ENCODE measurements at places on chromosomes 3 and 15.

GRCh38 chr3:64494526-64494925, 193.3 kb downstream of the ADAMTS9 start:
- no peak for DNase-seq

DNA sequence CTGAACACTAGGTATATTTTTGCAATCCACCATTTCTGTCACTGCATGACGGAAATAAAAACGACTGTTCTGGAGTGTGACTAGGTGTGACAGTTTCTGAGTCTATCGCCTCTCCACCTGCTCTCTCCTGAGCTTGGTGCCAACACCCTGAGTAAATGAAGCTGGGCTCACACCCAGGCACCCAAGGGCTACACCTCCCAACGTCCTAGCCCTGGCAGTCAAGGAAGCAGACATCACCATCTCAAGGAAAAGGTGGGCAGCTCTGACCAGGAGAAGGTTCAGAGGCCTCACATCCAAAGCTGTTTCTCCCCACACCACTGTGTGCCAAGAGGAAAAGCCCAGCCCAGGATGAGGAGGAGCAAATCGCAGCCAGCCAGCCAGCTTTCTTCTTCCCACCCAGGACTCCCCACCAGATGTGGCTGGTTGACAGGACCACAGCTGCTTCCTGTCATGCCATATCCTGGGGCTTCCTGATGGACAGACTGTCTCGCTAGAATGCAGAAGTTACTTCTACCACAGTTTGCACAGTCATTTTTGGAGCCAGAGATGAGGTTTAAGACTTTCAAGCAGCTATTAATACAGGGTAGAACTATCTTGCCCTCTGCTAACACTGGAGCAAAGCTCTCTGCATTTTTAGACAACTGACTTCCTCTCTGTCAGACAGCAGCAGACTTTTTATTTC, 3.3 kb downstream of the SCAMP2 start:
- peak; percentile 41 for DNase-seq

DNA sequence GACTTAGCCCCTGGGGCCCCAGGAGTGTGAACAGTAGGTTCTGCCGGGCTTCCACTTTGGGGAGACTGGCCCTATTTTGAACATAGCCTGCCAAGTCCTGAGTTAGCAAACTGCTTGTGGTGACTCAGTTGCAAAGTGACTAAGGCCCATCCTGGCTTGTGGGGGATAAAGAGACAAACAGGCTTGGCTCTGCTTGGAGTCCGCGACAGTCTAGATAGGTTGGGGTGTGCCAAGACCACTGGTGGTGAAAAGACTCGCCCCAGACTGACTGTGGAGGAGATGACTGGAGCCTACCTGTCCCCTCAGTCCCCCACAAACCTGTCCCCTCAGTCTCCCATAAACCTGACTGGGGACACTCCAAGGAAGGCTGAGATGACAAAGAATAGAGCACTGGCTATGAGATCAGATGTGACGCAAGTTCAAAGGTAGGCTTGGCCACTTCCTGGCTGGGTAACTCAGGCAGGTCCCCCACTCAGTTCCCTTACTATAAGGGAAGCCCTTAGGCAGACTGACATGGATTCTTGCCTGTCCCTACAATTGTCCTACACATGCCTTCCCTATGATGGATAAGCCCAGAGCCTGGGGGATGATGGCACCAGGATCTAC, 4.3 kb downstream of the DNASE1L3 start:
- DNase-seq = peak; percentile 37

- no peak for DNase-seq
Measured at GRCh38 chr15:68460166-68460565, 28.2 kb upstream of the ITGA11 start.

DNA sequence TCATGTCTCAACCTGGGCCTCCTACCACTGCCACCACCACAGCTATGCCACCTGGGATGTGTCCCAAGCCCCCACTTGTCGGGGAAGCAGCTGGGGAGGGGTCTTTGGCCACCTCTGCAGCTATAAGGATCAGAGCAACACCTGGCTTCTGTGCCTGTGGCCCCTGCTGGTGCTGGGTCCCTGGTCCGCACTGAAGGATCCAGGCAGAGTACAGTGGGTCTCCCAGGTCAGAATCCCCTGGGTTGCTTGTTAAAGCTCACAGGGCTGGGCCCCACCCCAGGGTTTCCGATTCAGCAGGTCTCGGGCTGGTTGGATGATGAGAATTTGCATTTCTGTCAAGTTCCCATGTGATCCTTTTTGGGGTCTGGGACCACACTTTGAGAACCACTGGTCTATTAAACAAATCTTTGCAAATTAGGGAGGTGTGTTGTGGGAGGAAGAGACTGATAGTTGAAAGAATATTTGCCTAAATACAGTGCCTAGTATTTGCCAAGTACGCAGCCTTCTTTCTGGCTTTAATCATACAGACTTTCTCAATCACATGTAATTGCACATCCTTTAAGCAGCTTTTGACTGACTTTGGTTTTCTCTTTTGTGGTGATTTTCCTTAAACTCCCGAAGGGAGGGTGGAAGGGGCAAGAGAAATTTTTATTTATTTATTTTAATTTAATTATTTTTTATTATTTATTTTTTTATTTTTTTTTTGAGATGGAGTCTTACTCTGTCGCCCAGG, 127.3 kb downstream of the IGF1R start:
- no peak for DNase-seq

DNA sequence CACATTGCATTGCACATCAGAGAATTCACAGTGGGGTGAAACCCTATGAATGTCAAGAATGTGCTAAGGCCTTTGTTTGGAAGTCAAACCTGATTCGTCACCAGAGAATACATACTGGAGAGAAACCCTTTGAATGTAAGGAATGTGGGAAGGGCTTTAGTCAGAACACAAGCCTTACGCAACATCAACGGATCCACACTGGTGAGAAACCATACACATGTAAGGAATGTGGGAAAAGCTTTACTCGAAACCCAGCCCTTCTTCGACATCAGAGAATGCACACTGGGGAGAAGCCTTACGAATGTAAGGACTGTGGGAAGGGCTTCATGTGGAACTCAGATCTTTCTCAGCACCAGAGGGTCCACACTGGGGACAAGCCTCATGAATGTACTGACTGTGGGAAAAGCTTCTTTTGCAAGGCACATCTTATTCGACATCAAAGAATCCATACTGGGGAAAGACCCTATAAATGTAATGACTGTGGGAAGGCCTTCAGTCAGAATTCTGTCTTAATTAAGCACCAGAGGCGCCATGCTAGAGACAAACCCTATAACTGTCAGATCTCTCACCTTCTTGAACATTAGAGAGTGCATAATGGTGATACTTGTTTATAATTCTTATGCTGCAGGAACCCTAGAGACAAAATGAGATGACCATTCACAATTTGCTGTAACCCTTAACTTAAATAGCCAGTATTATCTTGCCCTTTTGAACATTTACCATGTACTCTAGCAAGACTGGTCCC, 9.0 kb downstream of the ZNF662 start:
- DNase-seq = no peak

DNA sequence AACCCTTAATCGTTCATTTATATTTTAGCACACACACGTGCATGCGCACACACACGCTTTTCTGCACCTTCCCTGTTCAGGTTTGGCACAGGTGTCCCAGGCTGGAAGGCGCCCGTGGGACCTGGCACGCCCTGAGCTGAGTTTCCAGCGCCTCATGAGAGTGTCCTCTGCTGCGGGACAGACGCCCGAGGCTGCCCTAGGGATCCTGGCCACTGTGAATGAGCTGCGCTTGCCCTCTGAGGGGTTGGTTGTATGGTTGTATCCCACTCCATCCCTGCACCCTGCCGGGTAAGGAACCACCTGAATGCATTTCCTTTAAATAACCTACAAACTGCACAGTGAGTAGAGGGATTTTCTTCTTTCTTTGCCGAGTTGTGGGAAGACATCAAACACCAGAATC, 12.2 kb upstream of the MEX3B start:
- no peak for DNase-seq

- DNase-seq = no peak
Measured at GRCh38 chr3:189630767-189631372, 319 bp upstream of the TP63 start.

Data from AG08396 (cell line).